ENCODE measurements at places on chromosomes 6 and 20.

GRCh38 chr20:3045042-3045815 is 623 bp upstream of the MRPS26 start:
- peak; percentile 79 for DNase-seq

- no peak for DNase-seq
Observed at GRCh38 chr6:148054219-148054618, 288.4 kb upstream of the SASH1 start.

GRCh38 chr6:107129370-107129925 is 14.1 kb upstream of the BEND3 start:
- no peak for DNase-seq

- DNase-seq, result no peak
Observed at GRCh38 chr6:90286884-90287488, 9.7 kb downstream of the BACH2 start.

DNA sequence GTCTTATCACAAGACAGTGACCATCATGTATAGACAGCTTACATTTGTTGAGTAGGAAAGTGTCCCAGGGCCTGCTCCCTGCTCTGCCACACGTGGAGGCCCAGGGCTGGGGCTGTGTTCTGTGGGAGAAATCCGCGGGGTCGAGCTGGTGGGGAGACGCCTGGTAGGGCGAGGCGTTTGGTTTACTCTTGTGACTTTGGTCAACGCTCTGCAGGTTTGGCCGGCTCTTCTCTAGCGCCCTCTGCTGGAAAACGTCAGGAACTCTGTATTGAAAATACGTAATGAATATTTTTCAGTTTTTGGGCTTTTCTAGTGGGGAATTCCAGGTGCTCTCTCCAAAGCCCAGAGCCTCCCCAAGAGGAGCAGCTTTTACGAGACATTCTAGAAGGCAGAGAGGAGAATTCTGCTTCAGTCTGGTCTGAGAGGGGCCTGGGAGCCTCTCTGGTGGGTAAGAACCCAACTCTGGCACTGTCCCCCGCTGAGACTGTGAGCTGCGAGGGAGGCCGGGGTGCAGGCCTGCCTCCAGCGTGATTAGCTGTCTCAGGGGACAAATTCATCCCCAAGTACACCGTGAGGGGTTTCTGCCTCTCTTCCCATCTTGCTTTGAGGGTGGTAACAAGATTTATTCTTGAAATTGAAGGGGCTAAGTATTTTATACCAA is 112.6 kb upstream of the RALGAPA2 start:
- no peak for DNase-seq

DNA sequence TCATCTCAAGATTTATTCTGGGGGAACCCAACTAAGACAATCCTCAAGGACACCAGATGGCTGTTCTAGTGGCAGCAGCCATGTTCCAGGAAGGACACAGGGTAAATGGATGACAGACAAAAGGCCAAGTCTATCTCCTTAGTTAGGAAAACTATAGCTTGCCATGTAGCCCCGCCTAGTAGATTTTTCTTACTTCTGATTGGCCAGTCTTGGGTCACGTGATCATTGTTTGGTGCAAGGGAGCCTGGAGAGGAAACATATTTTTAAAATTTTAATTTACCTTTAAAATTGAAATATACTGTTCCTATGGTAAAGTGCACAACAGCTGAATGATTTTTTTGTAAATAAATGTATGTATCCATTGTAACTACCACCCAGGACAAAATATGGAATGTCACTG is 4.4 kb upstream of the KCNS1 start:
- DNase-seq, result no peak

GRCh38 chr6:37845026-37845911 is 25.7 kb downstream of the ZFAND3 start:
- DNase-seq, result no peak

DNA sequence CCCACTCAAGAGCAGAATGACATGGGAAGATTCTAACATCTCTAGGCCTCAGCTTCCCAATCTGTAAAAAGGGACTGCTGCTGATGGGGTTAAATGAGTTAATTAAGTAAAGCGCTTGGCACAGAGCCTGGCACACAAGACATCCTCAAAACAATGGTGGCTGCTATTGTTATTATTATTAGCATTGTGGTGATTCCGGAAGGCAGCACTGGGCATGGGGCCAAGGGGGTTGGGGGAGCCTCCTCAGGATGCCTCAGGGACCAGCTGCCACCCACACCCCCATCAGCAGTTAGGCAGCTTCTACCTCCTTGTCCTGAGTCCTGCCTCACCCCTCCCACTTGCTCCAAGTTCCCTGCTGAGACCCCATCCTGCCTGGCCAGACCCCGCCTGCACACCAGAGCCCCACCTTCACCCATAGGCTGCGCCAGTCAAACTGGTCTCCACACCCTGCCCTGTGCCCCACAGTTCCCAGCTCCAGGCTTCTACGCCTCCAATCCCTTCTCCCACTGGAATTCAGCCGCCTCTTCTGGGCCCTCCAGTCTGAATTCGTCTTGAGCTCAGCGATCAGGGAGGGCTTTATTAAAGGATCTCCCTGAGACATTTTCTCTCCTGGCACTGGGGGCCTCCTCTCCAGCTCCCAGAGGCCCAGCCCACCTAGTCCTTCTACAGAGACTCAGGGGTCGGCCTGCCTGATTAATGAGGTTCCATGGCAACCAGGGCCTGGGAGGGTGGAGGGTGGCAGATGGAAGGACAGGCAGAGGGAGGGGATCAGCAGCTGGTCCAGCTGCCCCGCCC is 1.5 kb downstream of the E2F1 start:
- no peak for DNase-seq

DNA sequence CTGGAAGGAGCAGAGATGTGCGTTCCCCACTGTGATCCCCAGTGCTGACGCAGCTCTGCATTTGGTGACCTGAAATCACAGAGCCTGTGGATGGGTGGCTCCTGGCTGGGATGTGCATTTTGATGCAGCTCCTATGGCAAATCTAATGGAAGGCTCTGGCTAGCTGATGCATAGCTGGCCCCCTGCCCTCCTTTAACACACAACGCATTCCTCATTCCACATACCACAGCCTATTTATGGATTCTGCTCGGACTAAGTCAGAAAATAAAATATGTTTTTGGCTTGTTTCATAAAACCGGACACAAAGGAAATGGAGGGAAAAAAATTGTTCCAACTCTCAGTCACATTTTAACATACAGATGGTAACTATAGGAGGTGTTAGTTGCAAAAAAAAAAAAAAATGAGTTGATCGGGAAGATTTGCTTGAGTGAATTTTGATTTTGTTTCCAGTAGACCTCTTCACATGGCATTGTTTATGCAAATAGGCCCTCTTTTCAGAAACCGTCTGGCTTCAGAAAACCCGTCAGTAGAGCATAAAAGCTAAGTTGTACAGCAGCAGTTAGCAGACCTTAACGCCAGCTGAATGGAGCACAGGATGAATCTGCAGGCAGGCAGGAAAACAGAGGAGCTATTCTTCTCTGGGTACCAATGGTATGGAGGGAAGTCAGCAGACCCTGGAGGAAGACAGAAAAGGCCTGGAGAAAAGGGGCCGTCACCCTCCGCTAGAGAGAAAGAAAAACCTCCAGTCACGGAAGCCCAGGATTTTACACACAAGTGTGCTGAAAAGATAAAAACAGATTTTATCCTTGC is 215.4 kb downstream of the HDGFL1 start:
- no peak for DNase-seq

- DNase-seq, result no peak
Observed at GRCh38 chr6:11366183-11366933, 133.9 kb upstream of the NEDD9 start.

- no peak for DNase-seq
Observed at GRCh38 chr20:9439806-9440205, 74.6 kb upstream of the LAMP5 start.

- no peak for DNase-seq
Observed at GRCh38 chr6:44664716-44665115, 277.2 kb downstream of the CDC5L start.

DNA sequence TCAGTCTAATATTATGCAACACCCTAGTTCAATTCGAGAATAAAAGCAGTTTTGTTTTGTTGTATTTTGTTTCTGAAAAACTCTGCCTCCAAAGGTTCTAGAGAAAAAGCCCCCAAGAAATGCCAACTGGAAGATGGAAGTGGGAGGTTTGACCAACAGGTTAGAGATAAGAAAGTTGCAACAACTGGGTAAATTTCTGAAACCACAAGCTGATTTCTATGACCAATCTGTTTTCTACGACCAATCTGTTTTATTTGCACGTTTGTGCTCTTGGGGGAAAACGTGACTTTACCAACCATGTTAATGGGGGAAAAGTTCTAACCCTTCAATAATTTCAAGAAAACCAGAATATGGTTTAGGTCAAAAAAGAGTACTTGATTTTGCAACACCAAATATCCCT is 173.2 kb downstream of the PDE7B start:
- no peak for DNase-seq

DNA sequence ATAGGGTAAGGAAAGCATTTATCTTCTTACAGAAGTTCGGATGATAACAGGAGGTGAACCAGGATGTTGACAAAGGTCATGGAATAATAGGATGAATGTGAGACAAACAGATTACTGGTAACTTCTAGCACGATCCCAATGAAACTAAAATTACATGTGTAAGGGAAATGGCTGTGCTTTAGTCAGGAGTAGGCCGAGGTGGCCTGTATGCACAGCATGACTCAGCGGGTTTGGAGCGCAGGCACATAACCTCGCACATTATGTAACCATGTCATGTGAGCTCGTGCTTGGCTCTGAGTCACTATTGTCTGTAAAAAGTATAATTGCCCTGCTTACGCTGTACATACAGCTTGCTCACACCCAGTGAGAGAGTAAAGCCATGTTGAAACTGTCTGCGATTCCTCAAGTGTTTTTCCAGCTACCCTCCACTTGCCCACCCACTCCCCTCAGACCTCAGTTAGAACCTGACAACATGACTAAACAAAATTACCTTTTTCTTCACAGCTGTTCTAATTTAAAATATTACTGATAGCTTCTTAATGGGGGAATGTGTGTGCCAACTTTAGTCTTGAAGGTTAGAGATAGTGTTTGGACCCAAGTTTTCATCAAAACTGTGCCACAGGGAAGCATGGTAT is 8.2 kb downstream of the CYB5R4 start:
- peak; percentile 28 for DNase-seq

- DNase-seq, result no peak
Observed at GRCh38 chr6:134375220-134375580, 57.3 kb upstream of the SGK1 start.
